Pancreas (tissue), 10 donors: ENCODE measurements at places on chromosomes 6 and 20. TPM values are rescaled to one million over a fixed set of nuclear protein-coding genes. Genes with fewer than 3 reads are reported as not detected.

DNA sequence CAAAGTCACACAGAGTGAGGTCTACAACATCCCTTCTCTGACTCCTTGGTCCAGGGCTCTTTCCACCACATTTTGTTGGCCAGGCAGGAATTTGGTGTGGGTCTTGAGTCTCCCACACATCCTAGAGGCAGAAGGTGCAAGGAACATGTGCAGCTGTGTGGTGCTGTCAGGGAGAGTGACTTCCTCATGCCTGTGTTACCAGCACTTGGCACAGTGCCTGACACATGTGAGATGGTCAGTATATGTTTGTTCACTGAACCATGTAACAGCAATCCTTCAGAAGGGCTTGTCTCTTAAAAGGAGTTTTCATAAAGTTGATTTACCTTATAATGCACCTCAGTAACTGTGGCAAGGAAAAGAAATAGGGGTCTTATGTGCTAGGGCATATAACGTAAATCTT is 168.5 kb downstream of the CDC5L start:
- no peak for DNase-seq

Gene ITCH
- 8.2 TPM for polyA plus RNA-seq

GRCh38 chr20:4161401-4162251 is 146.3 kb upstream of the RNF24 start:
- peak; percentile 85 for DNase-seq

GRCh38 chr6:16294371-16294770 is 56.0 kb downstream of the GMPR start:
- no peak for DNase-seq

Gene PDYN
- polyA plus RNA-seq: not detected

DNA sequence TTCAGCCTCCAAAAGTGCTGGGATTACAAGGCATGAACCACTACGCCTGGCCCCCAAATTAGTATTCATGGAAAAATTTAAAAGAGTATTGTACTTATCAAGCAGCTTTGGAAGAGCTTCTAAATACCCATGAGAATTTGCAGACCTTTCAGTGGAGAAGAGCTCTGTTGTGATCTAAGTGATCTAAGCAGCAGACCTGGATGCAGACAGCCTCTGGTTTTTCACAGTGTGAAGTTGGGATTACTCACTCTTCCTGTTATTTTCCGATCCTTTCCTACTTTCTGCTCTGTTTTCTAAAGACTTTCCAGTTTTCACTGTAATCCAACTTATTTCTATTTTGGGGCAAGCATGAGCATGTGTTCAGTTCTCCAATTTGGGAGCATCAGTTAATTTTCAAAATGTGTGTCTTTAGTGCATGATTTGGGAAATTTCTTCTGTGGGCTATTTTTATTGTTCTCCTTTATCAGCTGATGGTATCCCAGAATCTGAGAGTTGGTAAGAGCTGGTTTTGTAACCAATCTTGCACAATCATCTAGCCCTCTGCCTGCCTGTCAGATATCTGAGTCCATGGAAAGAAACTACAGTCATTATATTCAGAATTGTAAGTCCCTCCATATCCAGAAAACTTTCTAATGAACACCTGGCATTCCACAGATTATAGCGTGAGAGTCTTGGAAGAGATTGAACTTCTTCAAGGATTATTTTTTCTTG is 207.7 kb upstream of the DTNBP1 start:
- DNase-seq: no peak

Gene CGA
- polyA plus RNA-seq: not detected

Gene ZNF391
- 1.2 TPM for polyA plus RNA-seq

DNA sequence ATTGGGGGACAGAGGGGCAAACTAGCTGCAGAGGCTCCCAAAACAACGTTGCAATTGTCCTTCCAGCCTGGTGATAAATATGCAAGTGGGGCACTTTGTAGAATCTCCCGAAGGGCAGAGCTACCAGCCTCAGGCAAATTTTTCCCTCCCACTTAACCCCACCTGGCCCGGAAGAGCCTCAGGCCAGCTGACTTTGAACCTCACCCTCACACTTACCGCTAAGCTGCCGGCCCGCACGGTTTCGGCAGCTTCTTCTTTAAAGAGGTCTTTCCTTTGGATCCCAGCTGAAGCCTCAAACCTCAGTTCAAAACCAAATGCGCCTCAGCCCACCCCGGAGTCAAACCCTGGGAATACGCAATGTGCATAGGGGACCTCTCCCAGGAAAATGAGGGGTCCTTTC is 2.5 kb downstream of the OVOL2 start:
- DNase-seq: no peak

DNA sequence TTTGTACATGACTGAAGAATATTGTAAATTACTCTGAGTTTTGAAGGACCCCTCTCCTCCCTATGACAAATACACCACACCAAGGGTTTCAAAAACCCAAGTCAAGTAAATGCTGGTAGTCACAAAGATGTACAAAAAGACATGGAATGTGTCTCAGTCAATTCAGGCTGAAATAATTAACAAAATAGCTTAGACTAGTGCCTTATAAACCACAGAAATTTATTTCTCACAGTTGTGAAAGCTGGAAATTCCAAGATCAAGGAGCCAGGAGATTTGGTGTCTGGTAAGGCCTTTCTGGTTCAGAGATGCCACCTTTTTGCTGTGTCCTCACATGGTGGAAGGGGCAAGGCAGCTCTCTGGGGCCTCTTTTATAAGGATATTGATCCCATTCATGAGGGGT is 202.3 kb upstream of the RIN2 start:
- DNase-seq: no peak

DNA sequence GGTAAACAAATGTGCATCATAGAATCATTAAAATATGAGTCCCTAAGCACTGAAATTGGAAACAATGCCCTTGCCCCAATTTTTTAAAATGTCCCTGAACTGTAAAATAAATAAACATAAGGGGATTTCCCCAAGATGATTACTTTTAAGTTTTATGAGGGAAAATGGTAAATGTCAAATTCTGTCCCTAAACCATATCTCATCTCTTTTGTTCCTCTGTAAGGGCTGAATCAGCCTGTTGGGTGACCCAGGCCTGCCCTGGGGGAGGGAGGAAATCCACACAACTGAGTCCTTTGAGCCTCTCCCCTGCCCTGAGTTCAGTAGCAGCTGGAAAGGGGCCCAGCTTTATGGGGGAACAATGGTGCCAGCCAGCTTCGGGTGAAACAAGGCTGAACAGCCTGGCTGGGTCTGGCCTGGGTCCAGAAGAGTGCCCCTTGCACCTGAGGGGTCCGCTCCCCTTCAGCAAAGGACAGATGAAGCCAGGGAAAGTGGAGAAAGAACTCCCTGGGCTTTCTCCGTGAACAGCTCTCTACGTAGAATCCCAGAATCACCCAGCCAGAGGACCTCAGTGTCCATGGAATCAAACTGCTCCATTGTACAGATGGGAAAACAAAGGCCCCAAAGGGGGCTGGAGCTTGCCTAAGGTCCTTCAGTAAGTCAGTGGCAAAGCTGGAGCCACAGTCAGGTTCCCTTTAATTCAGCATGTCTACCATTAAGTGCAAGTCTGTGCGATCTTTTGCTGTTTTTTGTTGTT is 28.2 kb upstream of the ITCH start:
- DNase-seq: no peak

Gene SIM1
- 1.5 TPM for polyA plus RNA-seq

DNA sequence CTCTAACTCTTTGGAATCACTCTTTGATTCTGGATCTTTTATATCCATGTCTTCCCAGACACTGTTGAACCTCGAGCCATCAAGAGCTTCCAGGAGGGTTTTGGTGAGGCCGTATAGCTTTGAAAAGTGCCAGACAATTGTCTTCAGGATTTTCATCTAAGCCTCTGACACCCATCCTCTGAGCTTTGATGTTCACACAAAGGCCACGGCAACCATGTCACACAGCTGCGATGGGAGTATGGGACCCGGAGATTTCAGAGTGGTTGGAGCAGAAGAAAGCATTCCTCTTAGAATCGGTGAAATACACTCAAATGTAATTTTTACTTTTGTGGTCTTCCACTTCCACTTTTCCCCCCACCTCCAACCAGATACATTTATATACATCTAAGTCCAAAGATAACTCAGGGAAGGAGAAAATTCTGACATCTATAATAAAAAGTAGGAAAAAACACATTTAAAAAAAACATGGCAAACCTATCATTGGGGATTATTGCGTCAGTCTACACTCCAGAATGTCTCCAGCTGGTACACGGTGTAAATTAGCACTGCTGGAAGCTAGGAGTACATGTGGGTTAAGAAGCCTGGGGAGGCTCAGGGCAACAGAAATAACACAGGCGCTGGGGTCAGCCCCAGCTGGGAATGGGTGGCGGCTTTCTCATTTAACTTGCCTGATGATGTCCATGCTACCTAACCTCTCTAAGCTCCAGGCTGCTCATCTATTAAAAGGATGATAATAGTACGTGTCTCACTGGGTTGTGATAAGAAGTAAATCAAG is 92.7 kb downstream of the LY86 start:
- no peak for DNase-seq

GRCh38 chr20:46070215-46070900 is 19.4 kb downstream of the NCOA5 start:
- no peak for DNase-seq

Gene EYA2
- polyA plus RNA-seq: 1.5 TPM

DNA sequence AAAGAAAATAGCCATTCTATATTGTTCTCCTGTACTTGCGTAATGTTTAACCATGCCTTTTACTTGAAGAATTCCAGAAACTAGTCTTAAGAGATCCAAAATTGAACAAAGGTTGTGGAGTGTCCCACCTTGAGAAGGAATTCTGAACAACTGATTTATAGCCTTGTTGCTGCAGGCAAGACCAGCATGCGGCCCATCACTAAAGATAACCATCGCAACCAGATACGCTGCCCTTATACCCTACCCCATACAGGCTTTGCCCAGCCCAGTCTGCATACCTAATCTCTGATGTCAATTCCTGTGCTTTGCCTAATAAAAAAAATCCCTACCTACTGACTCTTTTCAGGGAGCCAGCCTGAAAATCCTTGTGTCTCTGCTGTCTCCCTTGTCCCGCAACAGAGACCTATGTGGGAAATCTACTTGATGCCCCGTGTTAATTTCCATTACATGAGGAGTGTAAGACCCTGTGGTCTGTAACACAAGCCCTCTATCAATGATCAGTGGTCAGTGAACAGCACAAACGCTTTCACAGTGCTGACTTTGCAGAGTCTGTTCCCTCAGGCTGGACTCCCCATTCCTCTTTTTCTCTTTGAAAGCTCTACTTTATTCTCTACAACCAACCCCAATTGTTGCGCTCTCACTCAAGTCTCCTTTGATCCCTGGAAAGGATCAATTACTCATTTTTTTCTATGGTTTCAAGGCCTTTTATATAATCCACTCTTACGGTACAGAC is 125.7 kb upstream of the BTBD3 start:
- no peak for DNase-seq

DNA sequence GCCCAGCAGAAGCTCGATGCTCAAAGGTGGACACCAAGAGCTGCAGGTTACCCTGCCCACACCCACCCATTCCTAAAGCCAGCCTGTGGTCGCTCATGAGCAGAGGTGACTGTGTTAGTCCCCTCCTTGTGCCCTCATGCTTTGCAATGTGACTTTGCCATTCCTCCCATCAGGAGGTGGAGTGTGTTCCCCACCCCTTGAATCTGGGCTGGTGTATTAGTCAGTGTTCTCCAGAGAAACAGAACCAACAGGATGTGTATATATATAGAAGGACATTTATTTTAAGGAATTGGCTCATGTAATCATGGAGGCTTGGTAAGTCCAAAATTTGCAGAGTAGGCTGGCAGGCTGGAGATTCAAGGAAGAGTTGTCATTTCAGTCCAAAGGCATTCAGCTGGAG is 54.4 kb upstream of the RNF24 start:
- no peak for DNase-seq

DNA sequence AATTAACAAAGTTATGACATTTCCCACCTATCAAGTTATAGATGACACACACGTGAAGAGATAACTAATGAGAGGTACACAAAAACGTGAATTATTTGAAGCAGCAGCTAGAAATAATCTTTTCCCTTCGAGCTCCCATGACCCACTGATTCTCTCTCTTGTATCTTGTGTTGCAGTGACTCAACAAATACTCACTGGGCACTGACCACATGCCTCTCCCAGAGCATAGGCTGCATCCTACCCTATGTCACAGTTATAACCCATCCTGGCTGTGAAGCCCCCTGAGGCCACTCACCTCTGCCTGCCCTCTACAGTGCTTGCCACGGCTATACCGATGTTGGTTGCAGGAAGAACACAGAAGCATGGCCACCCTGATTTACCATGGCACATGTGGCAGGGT is 91.8 kb downstream of the INSM1 start:
- DNase-seq: no peak

- DNase-seq: no peak
These were observed 406.0 kb downstream of the GRIK2 start for GRCh38 chr6:101799531-101799930.

DNA sequence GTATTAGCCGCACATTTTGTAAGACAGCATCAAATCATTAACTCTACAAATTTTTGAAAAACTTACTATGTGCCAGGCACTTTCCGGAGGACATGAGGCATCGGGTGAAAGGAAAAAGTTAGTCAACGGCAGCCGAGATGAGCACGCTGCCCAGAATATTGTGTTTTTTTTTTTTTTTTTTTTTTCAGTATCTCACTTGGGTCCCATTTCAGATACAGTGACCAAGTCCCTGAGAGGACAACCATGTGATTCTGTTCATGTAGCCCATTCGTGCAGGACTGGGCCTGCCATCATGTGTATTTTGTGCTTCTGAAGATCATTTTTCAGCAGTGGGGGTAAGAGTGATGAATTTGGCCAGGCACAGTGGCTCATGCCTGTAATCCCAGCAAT is 1.3 kb downstream of the SLA2 start:
- DNase-seq: no peak
